Foreskin keratinocyte (primary cell): ENCODE measurements at places on chromosomes 12 and 14. TPM values are rescaled to one million over a fixed set of nuclear protein-coding genes. Genes with fewer than 3 reads are reported as not detected.

OR4K14 gene
- total RNA-seq: not detected in 2 replicates

FLRT2 gene
- total RNA-seq: 52.5 and 111 TPM in 2 replicates

TBX3 gene
- 25.1 and 33.5 TPM in 2 replicates for total RNA-seq

MANSC1 gene
- total RNA-seq: 3.8 and 4.8 TPM in 2 replicates

HHIPL1 gene
- 0.46 and 0.71 TPM in 2 replicates for total RNA-seq

AICDA gene
- not detected in 2 replicates for total RNA-seq

AMIGO2 gene
- total RNA-seq: 68.7 and 92.9 TPM in 2 replicates
